ENCODE measurements at places on chromosomes 3 and 15.
A peak's percentile ranks its signal among the peaks of the same experiment; 100 is the strongest.

GRCh38 chr3:81218023-81218422 is 543.4 kb downstream of the GBE1 start:
- peak; percentile 11 for DNase-seq

- no peak for DNase-seq
These were observed 19.5 kb downstream of the MRAS start for GRCh38 chr3:138367911-138368310.

GRCh38 chr3:173371848-173372487 is 25.6 kb upstream of the NLGN1 start:
- DNase-seq, result peak; percentile 59

GRCh38 chr3:163368168-163368567 is 1710.1 kb downstream of the SI start:
- DNase-seq, result no peak

DNA sequence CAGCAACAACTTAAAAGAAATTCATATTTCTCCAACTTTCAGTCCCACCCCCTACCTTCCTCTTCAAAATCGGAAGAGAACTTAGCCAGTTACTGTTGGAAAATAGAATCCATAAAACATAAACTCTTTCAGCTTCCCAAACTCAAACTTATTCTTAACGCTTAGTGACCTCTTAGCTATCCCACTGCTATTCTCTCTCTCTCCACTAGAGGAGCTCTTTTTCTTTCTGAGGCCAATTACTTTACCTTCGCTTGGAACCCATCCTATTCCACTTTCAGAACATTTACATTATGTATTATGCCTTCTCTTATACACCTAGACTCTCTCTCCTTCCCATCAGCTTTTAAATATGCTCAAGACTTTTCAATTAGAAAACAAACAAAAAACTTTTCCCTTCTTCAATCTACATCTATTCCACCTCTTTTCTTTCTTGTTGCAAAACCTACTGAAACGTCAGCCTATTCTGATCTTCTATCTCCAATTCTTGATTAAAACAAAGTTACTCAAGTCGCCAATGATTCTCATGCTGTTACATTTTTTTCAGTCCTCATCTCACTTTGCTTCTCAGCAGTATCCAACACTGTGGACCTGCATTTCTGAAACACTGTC is 13.4 kb upstream of the GHSR start:
- peak; percentile 78 for DNase-seq

DNA sequence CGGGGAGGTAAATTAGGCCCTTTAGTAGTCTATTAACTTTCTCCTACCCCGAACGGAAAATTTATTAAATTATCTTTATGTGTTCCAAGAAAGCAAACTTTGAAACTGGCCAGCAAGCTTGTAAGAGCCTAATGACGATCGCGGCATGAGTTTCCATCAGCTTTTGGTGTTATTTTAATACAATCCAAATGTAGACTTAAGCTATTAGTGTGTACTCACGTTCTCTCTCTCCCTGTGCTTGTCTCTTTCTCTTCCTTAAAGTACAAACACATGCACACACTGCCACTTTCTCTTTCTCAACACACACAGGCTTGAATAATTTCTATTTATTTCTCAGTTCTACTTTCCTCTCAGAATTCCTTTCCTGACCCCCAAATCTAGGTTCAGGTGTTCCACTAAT is 108.8 kb upstream of the MME start:
- DNase-seq, result no peak

DNA sequence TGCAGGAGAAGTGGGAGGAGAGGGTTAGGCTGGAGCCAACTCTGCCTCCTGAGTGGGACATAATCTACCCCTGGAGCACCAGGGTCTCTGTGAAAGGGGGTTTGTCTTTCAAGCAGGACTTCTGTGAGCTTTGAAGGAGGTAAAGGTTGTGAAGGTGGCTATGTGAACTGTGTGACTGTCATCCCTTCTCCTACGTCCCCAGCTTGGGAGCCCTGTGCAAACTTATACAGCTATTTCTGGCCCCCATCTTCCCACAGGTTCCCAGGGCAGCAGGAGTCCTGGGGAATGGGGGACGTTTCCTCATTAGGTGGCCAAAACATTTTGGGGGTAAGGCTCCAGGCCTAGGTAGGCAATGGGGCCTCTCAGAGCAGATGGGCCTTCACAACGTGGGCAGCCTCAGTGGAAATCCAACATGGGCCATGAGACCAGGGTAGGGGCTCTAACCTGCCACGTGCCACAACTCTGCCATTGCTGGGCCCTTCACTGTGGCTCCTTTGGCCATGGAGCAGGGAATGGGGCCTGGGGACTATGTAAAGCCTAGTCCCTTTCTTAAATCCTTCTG is 3.5 kb downstream of the VIPR1 start:
- no peak for DNase-seq

GRCh38 chr15:69955240-69955894 is 142.3 kb downstream of the TLE3 start:
- DNase-seq, result no peak

DNA sequence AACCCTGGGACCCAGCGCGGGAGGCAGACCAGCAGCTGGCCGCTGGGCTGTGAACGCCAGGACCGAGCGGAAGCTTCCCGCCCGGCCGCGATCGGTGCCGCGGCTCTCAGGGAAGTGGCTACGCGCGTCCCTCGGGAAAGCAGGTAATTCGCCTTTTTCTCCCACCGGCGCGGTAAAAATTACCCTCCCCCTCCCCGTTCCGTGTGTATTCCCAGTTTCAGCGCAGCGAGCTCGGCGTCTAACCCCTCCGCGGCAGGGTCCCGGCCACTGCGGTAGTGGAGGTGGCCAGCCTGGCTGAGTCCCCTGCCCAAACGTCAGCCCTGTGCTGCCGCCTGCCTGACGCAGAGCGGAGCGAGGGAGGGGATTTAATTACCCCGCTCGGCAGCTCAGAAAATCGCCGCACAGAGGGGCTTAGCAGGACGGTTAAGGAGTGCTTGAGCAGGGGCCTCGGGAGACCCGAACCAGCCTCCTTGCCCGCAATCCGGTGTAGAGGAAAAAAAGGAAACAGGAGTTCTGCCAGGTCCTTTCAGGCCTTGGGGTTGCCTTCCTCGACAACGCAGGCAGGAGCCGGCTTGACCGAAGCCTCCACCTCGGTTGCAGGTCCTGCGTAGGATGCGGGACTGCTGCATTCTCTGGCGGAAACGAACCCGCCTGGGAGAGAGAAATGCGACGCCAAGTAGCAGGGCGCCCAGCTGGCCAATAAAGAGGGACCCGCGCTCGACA is 2.9 kb downstream of the GATA2 start:
- no peak for DNase-seq
